ENCODE measurements at places on chromosomes 3 and 15.

DNA sequence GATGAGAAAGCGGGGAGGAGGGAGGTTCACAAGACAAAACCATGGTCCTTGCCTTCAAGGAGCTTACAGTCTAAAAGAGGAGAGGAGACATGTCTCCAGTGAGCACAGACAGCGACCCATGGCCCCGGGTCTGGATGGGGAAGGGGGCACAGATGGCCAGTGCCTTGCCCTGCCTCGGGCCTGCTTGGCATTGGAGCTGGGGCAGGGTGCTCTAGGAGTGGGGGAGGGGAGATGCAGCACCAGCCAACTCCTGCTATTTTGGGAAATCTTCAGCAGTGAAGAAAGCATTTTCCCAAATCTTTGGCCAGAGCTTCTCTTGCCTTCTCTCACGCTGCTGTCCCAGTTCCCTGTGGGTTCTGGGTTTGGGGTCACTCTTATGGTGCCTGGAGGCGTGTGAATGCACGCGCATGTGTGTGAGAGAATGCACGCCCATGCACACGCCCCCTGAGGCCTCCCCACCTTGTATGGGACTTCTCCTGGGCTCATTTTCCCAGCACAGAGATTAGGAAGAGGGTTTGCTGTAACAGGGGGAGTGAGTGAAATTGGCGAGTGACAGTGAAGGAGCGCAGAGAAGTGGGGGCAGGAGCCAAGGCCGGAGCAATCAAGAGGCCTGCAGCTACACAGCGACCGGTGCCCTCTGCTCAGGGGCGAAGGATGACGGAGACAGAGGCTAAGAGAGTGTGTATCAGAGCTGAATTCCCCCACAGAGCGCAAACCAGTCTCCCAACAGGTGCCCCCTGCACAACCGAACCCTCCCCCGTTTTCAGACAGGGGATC, 71.5 kb downstream of the SEMA5B start:
- DNase-seq: no peak

DNA sequence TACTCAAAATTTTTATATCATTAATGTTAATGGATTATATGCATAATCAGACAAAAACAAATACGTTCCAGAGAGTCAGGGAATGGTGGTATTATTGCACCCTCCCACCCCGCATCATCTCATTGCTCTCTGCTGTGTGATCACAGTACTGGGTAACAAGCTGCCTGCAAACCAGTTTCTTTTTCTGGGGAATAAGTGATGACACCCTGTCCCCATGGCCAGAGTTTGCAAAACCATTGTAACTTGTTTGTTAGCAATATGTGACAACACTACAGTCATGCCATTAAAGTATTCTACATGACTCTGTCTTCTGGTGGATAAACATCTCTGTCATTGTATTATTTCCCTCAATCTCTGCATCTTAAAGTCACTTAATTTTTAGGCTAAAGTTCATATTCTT, 39.5 kb downstream of the ZBTB38 start:
- no peak for DNase-seq

DNA sequence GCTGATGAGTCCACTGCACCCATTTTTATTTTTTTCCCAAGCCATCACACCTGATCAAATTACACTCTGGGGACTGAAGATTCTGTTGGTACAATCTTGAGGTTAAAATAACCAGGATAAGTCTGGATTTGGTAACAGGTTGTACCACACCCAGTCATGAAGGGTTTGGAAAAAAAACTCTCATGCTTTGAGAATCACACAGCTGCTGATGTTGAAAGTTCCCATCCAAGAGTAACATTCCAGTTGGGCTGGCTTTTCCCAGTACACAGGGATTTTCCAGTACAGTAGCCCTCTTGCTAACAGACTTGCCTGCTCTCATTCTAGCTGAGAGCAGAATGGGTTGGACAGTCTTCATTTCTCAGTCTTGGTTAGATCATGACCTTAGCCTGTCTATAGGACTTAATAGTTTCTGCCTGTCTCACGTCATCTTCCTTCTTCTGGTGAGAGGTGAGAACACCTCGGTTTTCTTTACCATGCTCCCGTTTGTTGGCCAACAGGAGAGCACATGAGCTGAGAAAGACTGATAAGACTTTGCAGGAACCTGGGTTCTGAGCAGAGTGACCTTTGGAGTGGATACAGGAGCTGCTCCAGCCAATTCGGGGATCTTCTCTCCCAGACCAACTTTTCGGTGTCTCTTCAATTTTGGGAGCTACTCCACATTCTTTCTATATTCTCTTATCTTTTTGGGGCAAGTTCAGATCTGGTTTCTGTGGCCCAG, 300.1 kb upstream of the LYSMD4 start:
- DNase-seq: no peak

DNA sequence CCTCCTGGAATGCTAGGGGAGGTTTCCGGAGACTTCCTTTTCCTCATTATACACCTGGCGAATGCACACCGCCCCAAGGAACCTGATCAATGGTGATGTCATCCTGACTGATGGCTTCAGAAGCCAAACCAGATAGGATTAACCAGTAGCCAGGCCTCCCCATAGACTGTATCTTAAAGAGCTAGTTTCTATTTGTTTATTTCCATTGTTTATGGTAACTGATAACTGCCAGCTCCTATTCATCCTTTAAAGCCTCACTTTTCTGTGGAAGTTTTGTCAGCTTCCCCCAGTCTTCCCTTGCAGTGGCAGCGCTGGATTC, at the start of gene MKRN2OS:
TSS of gene MKRN2OS (minus strand) at position 27 of the 319 bp plus-strand sequence. CDS start 35 bp downstream, outside the sequence.
- DNase-seq: no peak

DNA sequence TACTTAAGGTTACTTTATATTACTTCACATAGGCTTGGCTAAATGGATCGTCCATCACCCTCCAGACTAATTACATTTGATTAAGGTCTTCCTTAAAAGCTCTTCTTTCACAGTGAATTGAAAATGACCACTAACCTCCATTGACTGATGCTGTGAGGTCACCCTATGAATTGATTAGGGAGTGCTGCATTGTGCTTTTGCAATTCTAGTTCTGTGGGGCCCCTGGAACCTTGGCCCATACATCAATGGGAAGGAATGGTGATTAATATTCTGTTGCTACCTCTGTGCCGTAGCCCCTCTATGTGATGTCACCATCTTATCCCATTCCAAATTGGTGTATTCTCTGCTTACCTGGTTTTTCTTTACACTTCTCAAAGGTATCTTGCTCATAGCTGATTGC, 682.2 kb downstream of the SQOR start:
- no peak for DNase-seq

DNA sequence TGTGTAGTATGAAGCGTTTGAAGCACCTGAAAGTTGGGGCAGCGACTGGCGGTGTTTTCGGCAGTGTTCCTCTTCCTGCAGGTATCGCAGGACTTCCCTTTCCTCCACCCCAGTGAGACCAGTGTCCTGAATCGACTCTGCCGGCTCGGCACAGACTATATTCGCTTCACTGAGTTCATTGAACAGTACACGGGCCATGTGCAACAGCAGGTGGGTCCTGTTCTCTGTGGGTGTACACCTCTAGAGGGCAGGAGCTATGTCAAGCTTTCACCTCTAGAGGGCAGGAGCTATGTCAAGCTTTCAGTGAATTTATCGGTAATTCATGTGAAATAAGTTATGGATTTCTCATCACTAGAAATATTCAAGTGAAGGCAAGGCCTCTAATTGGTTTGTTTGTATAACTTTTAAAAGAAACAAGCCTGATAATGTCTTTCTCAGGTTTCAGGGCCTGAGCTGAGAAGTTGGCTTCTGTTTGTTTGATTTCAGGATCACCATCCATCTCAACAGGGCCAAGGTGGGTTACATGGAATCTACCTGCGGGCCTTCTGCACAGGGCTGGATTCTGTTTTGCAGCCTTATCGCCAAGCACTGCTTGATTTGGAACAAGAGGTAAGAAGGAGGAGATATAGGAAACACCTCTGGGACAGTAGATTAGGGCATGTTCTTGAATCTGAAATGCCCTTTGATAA, 5.3 kb downstream of the TUBGCP4 start:
- DNase-seq: peak; percentile 34

DNA sequence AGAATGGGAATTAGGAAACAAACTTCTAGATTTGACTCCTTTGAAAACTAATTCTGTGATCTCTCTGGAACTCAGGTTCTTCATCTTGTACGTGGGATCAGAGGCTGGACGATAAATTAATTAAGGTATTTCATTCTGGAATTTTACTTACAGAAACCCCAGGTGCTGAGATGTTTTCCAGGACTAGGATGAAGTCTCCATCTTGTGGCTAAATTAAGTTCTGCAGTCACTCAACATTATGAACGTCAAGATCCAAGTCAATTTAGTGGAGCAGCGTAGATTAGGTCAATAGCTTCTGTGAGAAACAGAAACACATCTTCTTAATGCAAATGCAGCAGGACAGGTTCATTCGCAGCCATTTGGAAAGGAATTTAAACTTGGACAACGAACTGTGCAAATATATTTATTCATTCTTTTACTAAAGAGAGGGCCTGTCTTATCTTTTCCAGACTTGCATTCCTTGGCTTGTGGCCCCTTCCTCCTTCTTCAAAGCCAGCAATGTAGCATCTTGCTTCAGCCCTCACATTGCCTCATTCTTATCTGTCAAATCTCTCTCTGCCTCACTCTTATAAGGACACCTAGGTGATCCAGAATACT, 26.7 kb upstream of the TMC3 start:
- DNase-seq: peak; percentile 60

DNA sequence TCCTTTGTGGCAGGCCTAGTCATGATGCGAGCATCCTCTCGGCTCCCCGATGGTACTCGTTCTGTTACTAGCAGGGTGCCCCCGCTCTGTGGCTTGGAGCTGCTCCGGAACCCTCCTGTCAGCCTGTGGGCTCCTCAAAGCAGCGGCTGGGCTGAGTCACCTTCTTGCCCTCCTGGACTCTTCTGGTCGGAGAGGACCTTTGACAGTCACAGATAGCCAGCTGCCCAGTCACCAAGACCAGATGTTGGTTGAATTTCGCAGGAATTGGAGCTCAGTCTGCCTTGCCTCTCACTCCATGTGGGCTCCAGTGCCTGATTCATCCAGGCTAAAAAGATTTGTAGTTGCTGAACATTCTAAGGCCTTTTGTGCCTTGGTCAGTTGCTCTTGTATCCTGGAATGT, 94.5 kb downstream of the CHCHD6 start:
- no peak for DNase-seq

DNA sequence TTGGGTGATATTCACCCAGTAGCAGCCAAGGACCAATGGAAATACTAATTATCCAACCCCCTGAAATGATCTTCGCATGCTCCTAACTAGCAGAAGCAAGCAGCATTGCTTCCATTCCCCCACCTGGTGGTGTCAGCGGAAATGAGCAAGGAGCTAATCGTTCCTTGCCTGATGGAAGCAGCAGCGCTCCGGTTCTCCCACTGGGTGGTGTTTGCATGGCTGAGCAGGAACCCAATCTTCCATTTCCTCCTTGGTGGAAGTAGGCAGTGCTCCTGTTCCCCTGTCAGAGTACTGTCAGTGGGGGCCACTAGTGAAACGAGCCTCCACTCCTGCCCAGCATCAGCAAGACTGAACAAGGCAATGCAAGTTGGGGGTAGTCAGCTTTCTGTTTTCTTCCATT, 311.5 kb downstream of the CACNA2D3 start:
- DNase-seq: no peak

GRCh38 chr3:18428991-18429745, 4.0 kb upstream of the SATB1 start:
- DNase-seq: no peak

GRCh38 chr15:75565062-75565970, 13.8 kb downstream of the PTPN9 start:
- DNase-seq: no peak

GRCh38 chr3:155031186-155031585, 48.9 kb upstream of the MME start:
- no peak for DNase-seq

GRCh38 chr3:128297401-128298138, 144.3 kb downstream of the EEFSEC start:
- DNase-seq: peak; percentile 8

GRCh38 chr3:117898722-117899522, 1135.7 kb downstream of the IGSF11 start:
- DNase-seq: no peak

DNA sequence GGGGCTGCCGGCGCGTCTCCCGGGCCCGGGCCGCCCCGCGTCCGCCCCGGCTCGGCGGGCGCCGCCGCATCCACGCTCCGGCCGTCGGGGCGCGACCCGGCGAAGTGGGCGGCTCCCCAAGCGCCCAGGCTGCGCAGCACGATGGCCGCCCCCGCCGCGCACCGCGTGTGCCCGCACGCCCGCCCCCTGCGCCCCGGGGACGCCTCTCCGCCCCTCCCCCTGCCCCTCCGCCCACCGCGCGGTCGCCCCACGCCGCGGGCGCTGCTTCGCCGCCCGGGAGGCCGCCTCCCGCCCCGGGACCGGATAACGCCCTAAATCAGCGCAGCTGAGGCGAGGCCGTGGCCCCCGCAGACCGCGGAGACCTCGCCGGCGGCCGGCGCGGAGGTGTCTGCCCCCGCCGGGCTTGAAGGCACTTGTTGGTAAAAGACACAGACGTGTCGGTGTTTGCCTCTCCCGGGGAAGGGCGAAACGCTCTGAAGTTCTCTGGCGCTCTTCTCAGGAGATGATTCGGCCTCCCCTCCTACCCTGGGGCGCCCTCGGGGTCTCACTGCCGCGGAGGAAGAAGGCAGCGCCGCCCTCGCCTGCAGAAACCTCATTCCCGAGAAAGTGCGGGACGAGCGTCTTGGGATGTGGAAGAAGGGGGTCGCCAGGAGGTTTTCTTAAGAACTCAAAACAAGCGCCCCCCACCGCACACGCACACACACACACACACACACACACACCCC, at the start of gene BNC1:
TSS of gene BNC1 (minus strand) at position 106 of the 725 bp plus-strand sequence. CDS start at position 70, 36 bp downstream.
- no peak for DNase-seq

DNA sequence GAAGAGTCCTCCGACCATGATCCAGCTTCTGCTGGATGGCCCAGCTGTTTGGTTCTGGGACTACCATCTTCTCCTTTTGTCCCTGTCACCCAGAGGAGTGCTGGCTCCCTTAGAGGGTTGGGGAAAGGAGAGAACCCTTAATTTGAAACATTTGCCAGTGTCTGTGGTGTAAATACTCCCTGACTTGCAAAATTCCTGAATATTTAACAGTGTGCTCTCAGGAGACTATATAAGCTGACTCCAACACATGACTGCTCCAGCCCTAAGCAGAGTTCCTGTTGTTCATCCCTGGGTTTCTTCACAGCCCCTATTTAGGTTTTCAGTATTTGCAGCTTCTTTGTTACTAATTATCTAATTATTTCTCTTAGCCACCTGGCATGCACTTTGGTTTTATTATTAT, 133.1 kb downstream of the CPNE4 start:
- DNase-seq: no peak

- DNase-seq: peak; percentile 13
These were observed 137.4 kb downstream of the NR1I2 start for GRCh38 chr3:119918992-119919933.
